ENCODE measurements at places on chromosomes 13 and 19.

DNA sequence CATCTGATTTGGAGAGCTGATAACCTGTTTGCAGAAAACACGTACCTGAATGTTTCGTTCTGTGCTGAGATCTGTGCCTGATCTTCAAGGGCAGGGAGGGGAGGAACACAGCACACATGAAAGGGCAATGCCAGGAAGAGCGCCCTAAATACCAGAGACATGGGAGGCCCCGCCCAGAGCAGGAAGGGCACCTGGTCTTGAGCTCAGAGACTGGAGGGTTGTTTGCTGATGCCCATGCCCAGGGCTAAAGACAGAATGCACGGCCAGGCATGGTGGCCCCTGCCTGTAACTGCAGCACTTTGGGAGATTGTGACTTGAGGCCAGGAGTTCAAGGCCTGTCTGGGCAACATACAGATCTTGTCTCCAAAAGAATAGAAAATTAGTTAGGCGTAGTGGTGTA is 183.2 kb downstream of the TUBA3C start:
- no peak for DNase-seq

DNA sequence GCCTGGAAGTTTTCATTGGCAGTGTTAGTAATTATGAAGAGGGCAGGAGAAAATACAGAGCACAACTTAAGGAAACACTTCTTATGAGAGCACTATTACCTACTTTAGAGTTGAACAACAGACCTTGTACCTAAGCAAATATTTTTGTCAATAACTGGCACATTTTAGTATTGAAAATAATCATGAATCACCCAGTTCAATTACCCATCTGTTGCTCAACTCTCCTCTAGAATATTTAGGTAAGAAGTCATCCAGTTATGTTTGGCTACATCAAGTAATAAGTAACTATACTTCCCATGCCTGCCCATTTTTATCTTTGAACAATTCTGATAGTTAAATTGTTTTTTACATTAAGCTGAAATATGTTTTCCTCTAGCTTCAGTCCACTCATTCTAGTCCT is 893.4 kb downstream of the DIAPH3 start:
- DNase-seq: no peak

DNA sequence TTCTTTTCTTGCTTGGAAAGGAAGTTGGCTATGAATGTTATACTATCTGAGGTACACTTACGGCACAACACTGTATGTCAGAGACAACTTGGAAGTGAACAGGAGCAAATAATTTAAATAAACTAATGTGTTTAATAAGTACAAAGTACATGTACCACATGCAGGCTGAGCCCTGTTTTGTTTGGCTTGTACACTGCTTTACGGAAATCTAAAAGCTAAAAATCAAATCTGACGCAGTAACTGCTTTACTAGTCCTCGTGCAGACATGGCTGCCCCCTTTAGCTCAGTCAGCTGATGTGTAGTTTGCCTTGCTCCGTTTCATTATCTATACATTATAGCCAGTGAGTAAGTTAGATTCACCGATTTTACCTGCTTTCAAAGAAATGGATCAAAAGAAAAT is 36.5 kb downstream of the TDRD3 start:
- DNase-seq: no peak

DNA sequence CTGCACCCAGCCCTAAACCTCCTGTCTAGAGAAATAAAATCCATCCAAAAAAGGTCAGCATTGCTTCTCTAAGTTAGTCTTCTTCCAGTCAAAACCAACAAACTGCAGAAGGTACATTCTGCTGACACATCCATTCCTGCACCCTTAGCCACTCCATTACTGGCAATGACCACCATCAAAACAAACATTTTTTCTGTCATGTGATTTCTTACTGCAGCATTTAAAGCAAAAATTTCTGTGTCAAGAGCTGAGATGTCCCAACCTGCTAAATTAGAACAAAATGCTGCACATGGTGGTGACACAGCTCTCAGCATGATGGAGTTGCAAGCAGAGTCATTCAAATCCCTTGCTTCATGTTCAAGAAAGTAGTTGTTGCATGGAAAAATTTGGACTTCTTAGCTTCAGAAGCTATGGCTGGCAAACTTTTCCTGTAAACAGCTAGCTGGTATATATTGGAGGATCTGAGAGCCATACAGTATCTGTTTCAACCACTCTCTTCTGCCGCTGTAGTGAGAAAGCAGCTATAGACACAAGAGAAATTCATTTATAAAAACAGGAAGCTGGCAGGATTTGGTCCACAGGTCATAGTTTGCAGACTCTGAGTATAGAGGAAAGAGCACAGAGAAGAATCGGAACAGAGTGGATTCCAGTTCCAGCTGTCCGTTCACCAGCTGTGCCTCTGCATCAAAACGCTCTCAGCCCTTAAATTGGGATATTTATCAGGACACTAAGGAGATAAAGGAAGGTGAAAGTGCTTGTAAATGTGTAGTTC is 17.4 kb downstream of the RUBCNL start:
- DNase-seq: no peak

Measured in activated CD4-positive, CD25-positive, alpha-beta regulatory T cell treated with anti-CD3 and anti-CD28 coated beads, Interleukin-2, amount 50 U/mL, for 16 hours (primary cell).